ENCODE measurements at places on chromosomes 3 and 15.

DNA sequence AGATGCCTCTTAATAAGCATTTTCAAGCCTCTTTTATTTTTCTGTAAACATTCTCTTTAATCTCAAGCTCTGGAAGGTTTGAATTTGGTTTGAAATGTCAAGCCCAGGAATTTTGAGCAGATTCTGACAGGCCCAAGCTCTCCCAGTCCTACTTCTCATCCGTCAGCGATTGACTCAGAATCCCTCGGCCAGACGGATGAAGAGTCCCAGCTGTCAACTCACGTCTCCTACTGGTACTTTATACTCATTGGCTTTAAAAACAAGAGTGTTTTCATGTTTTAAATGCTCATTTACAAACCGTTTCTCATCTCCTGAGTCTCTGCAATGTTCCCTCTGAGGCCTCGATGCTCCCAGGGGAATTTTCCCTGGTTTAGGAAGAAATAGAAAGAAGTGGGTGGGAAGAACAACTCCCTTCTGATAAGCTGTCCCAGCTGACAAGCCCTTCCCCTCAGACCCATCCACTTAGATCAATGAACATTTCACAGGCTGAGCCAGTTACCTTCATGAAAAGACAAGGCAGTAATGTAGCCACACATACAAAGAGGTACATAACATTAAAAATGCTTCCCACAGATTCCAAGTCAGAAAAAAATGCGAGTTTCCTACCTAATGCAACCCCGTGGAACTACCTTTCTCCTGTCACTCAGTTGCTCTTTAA, 478.2 kb upstream of the DPH6 start:
- DNase-seq = no peak

DNA sequence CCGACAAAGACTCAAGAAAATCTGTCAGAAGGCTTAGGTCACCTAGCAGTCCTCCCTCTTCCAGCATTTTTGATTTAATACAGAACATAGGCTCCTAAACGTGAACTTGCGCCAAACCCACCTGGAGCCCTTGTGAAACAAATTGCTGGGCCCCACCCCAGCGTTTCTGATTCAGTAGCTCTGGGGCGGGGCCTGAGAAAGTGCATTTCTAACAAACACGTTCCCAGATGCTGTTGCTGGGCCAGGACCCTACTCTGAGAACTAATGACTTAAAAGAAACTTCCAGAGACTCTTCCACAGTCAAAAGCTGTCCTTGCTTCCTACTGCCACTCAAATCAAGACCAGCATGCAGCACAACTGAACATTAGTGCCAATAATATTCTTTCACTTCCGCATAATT, 198.1 kb downstream of the PDZRN3 start:
- DNase-seq = no peak

- DNase-seq = no peak
Observed at GRCh38 chr3:67472674-67473201, 181.7 kb downstream of the SUCLG2 start.

GRCh38 chr3:25084016-25084415, 344.0 kb upstream of the RARB start:
- DNase-seq = no peak

All from CD4-positive, alpha-beta T cell treated with Interferon alpha-2 for 1 hour (primary cell).